CD14-positive monocyte (primary cell): ENCODE measurements at places on chromosomes 1 and 21.

GRCh38 chr1:157932069-157932468 lies 61.4 kb upstream of the KIRREL1 start:
- peak; percentile 42 for DNase-seq

- DNase-seq = no peak
Measured at GRCh38 chr1:94698356-94698755, 121.8 kb upstream of the SLC44A3 start.

DNA sequence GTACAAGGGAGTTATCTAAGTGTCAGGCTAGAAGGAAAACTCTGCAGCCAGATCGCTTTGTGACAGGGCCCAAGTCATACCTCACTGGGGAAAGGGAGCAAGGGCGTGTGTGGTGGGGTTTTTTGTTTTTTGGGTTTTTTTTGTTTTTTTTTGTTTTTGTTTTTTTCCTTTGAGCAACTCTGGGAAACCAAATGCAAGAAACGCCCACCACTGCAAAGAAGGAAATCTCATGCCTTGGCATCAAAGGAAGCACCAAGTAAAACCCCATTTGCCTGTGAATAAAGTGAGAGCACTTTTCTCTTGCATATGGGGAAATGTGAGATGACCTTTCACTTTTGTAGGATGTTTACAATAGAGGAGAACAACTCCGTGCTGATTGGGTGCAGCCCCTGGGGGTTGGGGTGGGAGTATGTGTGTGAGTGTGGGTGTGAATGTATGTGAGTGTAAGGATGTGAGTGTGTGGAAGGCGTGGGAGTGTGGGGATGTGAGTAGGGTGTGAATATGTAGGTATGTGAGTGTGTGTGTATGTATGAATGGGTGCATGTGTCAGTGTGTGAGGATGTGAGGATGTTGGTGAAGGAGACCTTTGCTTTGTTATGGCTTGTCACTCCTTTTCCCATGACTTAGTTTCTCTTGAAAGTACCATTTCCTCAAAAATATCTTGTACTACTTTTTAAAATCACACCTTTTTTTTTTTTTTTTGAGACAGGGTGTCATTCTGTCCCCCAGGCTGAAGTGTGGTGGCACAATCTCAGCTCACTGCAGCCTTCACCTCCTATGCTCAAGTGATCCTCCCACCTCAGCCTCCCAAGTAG lies 34.6 kb downstream of the IL12RB2 start:
- no peak for DNase-seq

DNA sequence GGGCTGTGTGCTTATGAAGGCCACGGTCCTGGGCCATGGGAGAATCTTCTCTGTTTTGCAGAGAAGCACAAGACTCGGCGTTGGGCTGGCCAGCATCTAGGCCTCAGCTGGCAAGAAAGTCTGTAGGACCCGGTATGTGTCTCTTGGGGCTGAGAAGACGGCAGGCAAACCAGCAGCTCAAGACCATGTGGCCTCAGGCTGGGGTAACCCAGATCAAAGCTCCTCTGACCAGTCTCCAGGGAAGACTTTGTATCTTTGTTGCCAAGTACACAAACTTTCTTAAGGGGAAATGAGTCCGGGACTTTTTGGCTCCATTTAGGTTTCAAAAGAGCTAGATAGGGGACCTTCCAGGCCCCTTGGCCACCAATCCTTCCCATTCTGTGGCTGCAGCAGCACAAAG lies 60.1 kb downstream of the PTP4A2 start:
- DNase-seq = no peak

- DNase-seq = no peak
Measured at GRCh38 chr1:18175530-18176377, 68.2 kb downstream of the IGSF21 start.

GRCh38 chr1:1185101-1185765 lies 11.6 kb downstream of the TTLL10 start:
- no peak for DNase-seq

DNA sequence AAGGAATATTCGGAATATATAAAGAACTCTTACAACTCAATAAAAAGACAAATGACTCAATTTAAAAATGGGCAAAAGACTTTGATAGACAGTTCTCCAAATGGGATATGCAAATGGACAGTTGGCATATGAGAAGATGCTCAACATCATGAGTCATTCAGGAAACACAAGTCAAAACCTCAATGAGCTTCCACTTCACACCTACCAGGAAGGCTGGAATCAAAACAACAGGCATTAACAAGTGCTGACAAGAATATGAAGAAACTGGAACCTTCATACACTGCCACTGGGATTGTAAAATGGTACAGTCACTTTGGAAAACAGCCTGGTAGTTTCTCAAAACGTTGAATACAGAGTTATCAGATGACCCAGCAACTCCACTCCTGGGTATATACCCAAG lies 17.2 kb downstream of the PGBD5 start:
- no peak for DNase-seq

DNA sequence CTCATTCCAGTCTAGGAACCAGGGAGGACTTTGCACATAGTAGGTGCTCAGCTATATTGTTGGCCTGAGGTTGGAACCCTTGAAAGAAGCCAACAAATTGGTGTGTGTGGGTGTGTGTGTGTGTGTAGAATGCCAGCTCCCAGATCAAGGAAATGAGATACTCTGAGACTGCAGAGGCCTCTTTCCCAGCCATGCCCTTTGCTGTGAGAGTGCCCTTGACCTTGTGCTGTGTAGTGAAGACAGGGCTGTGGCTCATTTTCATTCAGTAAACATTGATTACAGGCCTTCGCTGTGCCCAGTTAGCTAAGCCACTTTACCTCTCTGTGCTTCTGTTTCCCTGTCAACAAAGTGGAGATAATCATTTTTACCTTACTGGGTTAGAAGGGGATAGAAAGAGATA lies 3.2 kb downstream of the CYP4B1 start:
- no peak for DNase-seq

DNA sequence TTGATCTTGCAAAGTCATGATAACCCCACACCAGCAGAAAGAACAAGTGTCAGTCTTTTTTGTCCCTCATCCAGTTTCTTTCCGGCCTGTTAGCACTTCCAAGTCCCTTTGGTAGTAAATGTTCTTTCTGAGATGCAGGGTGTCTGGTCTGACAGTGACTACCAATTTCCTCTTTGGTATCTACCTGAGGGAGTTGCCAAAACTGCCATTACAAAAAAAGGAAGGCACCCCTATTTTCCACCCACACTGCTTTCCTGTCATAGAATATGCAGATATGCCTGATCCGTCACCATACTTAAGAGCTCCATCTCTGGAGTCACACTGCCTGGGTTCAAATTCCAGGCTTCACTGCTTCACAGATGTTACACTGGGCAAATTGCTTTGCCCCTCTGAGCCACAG lies 72.4 kb downstream of the ZNF281 start:
- DNase-seq = no peak

GRCh38 chr1:229147072-229147471 lies 123.8 kb upstream of the RAB4A start:
- DNase-seq = no peak

- DNase-seq = no peak
Measured at GRCh38 chr1:168613691-168614231, 37.4 kb downstream of the XCL1 start.

DNA sequence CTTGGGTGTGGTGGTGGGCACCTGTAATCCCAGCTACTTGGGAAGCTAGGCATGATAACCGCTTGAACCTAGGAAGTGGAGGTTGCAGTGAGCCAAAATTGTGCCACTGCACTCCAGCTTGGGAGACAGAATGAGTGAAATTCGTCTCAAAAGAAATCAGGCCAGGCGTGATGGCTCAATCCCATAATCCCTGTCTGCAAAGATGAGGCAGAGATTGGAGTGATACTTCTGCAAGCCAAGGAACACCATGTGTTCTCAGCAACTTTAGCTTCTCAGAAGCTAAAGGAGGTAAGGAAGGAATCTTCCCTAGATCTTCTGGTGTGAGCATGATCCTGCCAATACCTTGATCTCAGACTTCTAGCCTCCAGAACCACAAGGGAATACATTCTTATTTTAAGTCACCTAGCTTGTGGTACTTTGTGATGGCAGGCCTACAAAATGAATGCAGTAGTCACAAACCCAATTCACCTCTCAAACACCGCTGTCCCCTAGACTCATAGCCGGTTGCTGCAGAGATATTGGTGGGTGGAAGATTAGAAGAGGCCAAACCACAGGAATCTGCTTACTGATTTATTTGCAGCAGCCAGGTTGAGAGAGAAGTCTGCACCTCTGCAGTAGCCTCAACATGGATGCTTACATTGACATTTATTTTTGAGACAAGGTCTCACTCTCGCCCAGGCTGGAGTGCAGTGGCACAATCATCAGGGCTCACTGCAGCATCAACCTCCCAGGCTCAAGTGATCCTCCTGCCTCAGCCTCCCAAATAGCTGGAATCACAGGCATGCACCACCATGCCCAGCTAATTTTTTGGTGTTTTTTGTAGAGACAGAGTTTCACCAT lies 18.6 kb downstream of the L1TD1 start:
- no peak for DNase-seq

GRCh38 chr1:205662135-205662738 lies 18.1 kb downstream of the SLC45A3 start:
- DNase-seq = no peak

GRCh38 chr1:145975216-145975615 lies 10.7 kb downstream of the POLR3GL start:
- no peak for DNase-seq

DNA sequence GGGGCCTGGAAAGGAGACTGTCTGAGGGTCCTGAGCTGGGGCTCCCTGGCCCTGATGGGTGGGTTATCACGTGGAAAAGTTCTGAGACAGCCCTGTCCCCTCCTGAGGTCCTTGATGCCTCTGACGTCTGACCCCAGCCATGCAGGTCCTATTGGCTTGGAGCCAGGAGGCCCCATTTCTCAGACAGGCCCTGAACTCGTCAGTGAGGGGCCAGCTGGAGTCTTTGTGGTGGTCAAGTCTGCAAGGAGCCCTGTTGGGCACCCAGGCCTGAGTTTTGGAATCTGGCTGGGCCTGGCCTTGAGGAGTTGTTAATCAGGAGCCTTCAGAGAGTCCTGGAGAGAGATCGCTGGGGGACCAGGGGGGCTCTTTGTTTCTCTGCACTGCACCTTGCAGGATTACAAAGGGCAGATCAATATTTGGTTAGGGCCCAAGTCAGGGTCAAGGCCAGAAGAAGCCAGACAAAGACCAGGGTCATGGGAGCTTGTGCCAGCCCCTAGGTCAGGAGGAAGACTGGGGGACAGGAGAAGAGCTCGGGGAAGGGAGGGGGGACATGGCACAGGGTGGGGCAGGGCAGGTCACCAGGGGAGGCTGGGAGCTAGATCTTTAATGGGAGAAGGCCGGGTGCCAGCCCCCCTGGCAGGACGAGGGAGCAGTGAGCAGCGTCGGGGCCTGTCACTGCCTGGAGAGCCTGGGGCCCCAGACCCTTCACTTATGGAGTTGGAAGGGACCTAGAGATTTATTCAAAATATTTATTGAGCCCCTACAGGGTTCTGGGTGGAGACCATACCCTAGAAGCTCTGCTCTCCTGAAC lies 83.2 kb downstream of the PTPRU start:
- no peak for DNase-seq

GRCh38 chr1:58968360-58968952 lies 184.6 kb upstream of the JUN start:
- DNase-seq = no peak

DNA sequence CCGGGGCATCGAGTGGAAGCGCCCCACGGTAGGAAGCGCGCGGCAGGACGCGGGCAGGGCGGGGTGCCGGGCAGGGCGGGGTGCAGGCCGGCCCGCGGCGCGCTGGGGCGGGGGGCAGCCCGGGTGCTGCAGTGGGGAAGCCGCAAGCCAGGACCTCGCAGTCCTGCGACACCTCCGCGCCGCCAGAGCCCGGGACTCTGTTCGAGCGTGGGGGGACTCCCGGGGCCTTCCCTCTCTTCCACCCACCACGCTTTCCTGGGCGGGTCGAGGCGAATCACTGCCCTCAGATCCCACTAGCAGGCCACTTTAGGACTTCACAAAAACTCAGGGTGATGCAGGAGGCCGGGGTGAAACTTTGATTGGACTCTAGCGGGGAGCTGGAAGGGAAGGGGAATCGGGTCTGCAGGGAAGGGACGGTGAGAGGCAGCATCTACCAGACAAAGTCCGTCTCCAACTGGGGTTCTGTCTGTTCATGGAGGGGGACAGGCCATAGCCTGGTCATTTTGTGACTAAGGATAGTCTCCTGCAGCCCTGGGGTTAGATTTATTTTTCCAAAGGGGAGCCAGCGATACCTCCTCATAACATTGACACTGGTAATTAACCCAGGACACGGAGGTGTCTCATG lies 623 bp downstream of the CAPN2 start:
- no peak for DNase-seq

DNA sequence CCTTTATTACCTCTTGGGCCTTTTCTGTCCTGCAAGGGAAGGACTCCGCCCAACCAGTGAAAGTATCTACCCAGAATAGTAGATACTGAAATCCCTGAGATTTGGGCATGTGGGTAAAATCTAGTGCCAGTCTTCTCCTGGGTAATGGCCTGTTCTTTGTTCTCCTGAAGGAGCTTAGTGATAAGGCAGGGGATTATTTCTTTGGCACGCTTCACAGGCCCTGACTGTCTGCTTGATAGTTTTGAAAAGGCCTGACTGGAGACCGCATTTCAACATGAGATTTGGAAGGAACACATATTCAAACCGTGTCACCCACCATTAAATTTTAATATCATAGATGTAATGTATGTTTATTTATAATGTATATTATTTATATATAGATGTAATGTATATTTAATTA lies 48.9 kb downstream of the RASAL2 start:
- no peak for DNase-seq

GRCh38 chr1:220734571-220735326 lies 13.4 kb upstream of the MTARC2 start:
- no peak for DNase-seq

DNA sequence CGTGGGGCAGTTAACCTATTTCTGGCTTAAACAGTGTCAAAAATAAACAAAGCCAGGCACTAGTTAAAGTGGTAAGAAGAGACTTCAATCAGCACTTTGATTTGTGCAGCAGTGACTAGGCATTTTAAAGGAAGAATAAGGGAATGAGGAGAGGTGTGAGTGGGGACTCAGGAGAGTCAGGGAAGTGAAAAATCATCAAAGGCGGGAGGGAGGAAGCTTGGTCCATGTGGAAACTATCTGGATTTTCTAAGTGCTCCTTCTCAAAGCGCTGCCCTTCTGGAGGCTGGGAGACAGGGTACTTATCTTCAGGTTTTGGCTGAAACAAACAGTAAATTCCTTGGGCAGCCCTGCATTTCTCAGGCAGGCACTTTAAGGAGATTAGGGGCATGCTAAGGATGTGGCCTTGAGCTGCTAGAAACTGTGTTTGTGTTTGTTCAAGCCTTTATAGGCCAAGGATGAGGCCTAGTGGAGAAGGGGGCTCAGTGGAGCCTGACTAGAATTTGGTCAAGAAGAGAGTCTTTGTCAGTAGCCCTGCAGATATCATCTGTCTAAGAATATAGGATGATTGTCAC lies 486.5 kb downstream of the SIPA1L2 start:
- DNase-seq = no peak

DNA sequence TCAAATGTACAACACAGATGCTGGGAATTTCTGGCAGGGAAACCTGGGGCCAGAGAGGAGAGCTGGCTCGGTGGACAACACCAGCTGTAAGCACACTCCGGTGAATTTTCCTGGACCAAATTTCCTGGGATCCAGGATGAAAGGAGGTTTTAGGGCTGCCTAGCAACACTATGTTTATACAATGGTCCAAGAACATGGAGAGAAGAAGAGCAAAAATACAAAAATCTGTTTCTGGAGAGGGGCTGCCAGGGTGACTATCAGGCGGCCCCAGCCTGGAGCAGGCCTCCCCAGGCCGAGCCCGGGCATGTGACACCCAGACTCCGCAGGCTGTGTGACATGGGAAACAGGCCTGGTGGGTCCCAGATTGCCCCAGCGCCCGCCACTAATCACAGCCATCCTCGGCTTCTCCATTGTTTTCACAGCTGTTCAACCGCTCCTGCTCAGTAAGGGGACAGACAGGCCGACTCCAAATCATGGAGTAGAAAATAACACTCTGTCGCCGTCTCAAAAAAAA lies 336.0 kb upstream of the NFIA start:
- no peak for DNase-seq
